ENCODE measurements at places on chromosomes 1 and 21. TPM values are rescaled to one million over a fixed set of nuclear protein-coding genes. Genes with fewer than 3 reads are reported as not detected.

The KCNC4 gene
- 0.18 TPM for total RNA-seq

- no peak for DNase-seq
Measured at GRCh38 chr1:18632783-18633421, 2.3 kb downstream of the PAX7 start.

DNA sequence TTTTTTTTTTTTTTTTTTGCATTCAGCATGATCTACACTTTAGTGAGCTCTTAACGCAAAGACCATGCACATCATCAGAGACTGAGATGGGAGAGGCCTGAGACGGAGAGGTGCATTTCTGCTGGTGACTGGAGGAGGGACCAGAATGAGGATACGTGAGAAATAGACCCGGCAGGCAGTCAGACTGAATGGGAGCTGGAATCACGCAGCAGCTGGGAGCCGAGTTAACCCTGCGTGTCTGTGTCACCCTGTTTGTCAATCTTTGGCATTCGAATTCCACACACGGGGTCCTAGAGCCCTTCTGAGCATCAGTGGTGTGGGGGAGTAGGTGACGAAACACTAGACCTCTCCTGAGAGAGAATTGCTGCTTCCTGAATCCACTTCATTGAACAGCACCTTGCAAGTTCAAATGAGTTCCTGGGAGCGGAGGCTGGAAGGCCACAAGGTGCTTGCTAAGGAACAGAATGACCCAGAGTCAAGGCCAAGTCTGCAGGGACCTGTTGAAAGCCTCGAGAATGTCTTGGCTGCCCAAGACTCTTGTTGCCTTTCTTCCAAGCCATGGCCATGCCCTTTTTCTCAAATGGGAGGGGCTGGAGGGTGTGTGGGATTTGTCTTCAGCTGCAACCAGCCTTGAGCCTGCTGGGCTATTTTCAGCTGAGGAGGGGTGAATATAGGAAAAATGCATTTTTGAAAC is 123.3 kb downstream of the CNIH3 start:
- no peak for DNase-seq

DNA sequence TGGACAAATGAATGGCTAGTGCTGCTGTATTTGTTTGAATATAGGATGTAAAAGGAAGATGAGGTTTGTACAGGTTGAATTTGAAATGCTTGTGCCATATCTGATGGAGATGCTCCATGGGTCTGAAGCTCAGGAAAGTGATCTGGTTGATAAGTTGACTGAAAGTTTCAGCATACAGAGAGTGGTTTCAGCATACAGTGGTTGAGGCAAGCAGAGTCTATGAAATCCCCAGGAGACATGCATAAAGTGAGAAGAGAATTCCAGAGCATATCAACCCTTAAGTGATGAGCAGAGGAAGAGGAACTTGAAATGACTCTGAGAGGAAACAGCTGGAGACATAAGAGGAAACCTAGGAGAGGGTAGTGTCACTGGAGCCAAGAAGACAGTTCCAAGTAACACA is 21.7 kb downstream of the TCHHL1 start:
- no peak for DNase-seq

DNA sequence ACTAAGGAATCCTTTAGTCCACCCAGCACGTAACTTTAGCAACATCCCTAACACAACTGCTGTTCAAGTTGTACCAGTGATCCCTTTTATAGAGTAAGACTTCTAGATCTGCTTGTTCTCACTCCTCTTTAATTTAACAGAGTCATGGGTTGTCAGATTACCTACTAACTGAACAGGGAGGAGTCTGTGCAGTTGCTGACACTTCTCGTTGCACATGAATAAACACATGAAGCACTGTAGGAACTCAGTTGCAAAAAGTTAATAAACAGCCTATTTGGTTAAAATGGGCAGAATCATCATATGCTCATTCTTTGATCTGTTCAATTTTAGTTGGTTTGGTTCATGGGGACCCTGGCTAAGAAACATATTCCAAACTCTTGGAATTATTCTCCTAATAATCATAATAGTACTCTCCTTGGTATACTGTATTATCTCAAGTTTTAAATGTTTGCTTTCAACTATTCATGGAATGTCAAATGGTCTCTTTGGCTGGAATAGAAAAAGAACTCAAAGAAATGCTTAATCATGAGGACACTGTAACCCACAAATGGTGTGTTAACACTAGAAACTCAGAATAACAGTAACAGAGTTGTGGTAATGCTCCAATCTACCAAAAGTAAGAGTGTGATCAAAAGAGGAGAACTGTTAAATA is 15.6 kb downstream of the PLPPR5 start:
- peak; percentile 15 for DNase-seq

DNA sequence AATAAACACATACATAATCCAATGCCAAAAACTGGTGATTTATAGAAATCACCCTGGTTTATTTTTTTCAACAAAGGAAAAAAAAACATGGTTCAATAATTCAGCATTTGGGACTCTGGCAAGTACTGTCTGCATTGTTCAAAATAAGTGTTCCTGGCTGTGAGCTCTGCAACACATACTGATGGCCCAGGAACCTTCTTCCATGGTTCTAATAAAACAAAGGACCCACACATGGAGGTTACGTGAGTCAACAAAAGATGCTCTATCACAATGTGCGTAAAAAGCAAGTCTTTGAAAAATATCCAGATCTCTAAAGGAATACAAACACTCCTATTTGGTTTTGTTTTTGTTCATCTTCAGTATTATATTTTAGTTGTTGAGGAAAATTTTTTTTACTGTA is 37.9 kb upstream of the C1orf198 start:
- DNase-seq = no peak

The C1orf185 gene
- not detected for total RNA-seq
